ENCODE measurements at places on chromosomes 12 and 14.

DNA sequence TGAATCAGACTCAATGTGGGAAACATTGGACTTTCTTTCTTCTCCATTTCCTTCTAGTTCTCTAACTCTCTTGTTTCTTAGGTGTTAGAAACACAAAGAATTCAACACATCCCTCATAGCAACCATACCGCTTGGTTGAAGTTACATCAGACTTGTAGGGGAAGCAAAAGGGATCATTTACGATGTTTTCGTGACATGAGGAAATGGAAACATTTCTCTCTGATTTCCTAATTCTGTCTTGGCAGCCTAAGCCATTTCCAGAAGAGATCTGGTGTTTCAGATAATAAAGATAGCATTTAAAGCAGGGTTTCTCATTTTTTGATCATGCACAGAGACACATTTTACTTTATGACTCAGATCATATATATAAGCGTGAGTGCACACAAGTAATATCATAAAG is 202.0 kb downstream of the TMEM132C start:
- no peak for DNase-seq

DNA sequence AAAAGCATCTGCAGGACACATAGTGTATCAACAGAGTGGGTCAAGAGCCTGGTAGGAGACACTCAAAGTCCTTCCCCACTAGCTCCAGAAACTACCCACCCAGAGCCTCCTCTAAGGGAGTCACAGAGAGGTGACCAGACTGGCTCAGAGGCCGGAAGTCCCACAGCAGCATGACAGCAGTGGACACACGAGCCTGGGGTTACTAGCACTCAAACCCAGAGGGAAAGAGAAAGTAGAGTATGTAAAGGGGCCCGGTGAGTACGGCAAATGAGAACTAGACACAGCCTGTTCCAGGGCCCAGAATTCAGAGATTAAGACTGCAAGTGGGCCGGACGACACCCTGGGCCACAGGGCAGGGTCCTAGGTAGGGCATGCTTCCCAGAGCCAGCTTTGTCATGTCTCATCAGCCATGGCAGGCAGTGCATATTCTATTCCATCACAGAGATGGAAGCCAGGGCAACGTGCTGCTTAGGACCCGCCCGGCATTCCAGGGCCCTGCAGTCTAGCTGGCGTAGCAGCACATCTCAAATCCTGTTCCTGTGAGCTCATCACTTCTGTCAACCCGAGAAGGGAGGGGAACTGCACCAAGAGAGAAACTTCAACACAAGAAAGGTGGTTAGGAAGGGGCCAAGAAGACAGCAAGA is 4.2 kb downstream of the IFFO1 start:
- DNase-seq: no peak

DNA sequence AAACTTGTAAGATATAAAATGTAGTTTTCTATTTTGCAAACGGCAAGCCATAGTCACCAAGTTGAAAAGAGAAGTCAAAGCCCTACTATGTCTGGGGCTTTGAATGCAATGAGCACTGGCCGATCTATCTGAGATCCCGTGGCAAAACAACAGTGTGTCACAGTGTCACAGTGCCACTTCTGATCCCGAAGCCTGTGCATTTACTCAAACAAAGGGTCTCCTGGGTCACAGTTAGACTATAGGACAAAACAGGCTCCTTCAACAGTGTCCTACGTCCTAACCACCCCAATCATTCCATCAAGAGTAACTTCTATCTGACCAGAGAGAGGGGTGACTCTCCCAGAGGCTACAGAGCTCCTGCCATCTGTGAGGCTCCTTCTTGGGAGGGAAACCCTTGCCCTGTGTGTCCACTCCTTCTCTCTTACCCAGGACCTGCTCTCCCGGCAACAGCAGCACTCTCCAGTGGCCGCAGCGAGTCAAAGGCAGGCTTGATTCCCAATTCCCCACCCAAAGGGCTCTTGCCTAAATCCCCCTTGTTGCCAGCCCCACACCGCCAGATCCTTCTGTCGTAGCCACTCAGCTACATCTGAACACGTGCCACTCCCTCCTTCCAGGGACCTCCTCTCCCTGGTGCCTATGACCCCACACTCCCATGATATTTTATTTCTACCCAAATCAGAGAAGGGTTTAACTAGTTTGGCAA is 14.0 kb upstream of the SELPLG start:
- no peak for DNase-seq

DNA sequence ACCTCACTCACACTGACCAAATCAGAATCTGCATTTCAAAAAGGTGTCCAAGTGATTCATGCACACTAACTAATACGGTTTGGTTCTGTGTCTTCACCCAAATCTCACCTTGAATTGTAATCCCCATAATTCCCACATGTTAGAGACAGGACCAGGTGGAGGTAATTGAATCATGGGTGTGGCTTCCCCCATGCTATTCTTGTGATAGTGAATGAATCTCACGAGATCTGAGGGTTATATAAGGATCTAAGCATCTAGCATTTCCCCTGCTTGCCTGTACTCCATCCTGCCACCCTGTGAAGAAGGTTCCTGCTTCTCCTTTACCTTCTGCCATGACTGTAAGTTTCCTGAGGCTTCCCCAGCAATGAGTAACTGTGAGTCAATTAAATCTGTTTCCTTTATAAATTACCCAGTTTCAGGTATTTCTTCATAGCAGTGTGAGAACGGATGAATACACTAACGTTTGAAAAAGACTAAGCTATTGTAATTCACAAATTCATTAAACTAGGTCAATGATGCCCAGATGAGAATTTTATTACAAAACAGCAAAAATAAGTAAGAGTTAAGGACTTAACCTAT is 759.1 kb downstream of the GALC start:
- DNase-seq: no peak
